ENCODE measurements at places on chromosomes 3 and 15.
A peak's percentile ranks its signal among the peaks of the same experiment; 100 is the strongest.

GRCh38 chr3:178186666-178187065, 349.6 kb upstream of the KCNMB2 start:
- no peak for DNase-seq

DNA sequence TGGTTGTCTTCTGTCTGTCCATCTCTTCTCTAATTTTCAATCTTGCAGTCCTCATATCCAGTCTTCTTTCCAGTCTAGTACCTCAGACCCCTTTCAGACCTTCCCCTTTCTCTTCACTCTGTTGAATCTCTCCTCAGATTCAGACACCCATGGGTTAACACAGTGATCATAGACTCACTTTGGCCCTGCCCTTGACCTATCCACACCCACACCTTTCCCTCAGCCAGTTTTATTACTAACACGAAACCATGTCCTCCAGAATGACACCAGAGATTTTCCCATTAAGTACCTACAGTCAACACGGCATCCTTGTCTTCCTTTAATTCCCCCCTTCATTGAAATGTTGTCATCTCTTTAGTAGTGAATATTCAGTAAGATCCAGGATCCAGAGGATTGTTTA, 74.5 kb upstream of the UBE2E2 start:
- no peak for DNase-seq

- no peak for DNase-seq
Measured at GRCh38 chr3:192801985-192802384, 74.6 kb upstream of the FGF12 start.

- DNase-seq = no peak
Measured at GRCh38 chr3:4343258-4343657, 40.1 kb downstream of the SETMAR start.

- no peak for DNase-seq
Measured at GRCh38 chr3:102106416-102107097, 257.2 kb downstream of the NFKBIZ start.

- DNase-seq = no peak
Measured at GRCh38 chr15:51266656-51267050, 71.7 kb downstream of the CYP19A1 start.

- DNase-seq = no peak
Measured at GRCh38 chr3:53131096-53131495, 861 bp upstream of the RFT1 start.

- no peak for DNase-seq
Measured at GRCh38 chr3:67846166-67846565, 191.8 kb upstream of the SUCLG2 start.

DNA sequence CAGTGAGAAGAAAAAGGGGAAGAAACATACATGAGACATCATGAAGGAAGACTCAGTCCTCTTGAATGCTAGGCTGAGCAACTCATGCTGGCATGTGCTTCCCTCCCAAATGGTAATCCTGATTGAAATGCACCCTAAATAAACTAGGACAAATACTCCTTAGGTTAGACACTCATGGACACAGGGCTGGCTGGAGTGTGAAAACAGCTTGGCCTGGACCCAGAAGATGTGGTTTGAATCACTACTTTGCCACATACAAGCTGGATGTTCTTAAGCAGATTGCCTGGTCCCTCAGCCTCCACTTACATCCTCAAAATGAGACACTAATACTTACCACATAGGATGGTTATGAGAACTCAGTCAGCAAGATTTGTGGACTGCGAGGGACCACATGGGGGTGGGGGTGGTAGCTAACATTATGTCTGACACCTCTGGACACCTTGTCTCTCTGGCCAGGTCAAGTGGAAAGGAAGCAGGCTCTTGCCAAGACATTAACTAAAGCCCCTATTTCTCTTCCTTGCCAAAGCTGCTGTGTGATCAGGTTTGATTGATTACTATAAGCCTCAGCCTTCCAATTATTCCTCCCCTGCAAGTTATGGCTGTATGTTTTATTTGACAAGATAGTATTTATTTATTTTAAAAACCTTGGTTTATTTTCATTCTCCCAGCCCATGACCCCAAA, 138.9 kb upstream of the SLC7A14 start:
- no peak for DNase-seq

- DNase-seq = no peak
Measured at GRCh38 chr15:72857331-72858063, 73.9 kb upstream of the ADPGK start.

DNA sequence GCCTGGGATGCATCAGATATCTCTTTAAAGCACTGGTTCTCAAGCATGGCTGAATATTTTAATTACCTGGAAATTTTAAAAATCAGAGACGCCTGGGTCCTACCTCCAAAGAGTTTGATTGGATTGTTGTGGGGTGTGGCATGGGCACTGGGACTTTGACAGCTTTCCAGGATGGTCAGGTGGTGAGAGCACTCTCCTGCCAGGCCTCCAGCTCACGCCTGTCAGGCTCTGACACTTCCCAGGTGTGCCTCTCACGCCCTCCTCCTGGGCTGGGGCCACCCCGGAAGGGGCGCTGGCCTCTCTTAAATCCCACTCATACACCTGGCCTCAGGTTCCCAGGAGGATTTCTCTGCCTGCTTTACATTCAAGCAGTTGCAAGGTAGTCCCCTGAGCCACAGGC, 48.5 kb downstream of the AMOTL2 start:
- DNase-seq = no peak

- DNase-seq = peak; percentile 22
Measured at GRCh38 chr3:39050029-39050428, 1.7 kb downstream of the SCN11A start.

DNA sequence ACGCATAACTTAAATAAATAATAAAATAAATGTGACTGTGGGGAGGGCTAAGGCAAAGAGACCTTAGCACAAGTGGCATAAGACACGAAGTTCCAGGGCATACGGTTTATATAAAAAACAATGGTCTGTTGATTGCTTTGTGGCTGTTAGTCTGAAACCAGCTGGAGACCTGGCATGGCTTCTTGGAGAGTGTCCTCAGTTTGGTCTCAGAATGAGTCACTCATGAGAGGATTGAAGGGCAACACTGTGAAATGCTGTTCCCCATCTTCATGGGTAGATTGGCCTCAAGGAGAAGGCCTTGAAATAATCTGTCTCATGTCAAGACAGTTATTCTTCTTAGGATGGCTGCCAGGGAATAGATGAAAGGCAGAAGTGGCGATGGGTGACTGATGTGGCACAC, 62.2 kb downstream of the SOX2 start:
- no peak for DNase-seq

GRCh38 chr15:70337277-70338186, 239.8 kb upstream of the TLE3 start:
- no peak for DNase-seq

GRCh38 chr15:25536801-25537611, 98.2 kb upstream of the UBE3A start:
- no peak for DNase-seq

- no peak for DNase-seq
Measured at GRCh38 chr3:172557515-172558220, 34.4 kb upstream of the TNFSF10 start.

DNA sequence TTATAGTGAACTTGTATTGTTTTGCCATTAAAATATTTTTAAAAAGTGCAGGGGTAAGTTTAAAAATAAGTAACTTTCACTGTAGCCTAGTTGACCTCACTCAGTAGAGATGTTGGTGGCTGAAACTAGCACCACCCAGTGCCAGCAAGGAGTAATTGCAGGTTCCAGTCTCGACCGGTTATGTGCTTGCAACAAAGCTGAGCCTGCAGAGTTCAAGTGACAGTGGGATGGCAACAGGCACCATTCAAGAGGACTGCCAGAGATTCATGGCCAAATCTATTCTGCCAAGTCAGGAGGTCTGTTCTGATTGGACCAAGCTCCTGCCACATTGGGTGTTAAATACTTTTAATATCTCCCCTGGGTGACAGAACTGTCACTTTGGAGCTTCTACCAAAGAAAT, 2.7 kb downstream of the ADAMTS7 start:
- DNase-seq = peak; percentile 67

DNA sequence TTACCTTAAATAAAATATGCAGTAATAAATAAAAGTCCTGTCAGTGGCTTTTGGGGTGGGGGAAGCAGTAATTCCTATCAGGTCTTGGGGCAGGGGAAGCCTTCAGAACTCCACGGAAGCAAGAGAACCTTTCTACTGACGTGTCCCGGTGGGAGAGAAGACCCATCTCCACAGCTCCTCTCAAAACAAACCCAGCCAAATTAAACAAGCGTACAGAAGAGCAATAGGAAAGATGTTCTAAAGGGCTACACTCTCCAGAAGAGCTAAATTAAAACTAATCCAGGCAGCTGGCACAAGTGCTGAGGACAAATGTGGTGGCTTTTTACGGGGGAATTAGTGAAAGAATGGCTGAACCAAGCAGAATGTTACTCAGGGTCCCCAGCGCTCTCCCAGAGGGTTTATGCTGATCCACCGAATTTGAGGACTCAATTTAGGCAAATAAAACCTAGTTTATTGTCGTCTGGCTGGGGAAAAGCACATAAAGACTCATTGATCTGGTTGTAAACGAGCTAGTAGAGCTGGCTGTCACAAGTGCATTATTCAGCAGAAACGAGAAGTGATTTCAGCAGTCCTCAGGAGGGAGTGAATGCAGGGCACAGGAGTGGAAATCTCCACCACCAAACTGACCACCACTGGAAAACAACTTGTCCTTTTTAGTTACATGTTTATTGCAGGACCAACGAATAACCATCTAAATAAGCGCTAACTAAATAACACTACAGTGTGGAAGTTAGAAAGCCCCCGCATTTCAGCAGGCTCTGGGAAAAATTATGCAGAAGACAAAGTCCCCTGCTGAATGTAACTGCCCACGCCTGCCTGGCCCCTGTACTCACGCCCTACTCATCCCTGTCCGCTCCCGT, 13.5 kb downstream of the BFSP2 start:
- peak; percentile 45 for DNase-seq

GRCh38 chr3:196418601-196419000, 13.6 kb downstream of the UBXN7 start:
- no peak for DNase-seq

DNA sequence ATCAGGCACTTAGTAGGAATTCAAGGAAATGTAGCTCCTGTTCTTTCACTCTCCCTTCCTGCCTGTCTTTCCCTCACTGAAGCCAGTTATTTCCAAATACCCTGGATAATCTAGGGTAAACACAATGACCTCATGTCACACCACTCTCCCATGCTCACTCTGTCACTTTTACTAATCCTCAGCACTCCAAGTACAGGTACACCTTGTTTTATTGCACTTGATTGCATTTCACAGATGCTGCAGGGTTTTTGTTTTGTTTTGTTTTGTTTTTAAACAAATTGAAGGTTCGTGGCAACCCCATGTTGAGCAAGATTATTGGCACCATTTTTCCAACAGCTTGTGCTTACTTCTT, 40.8 kb downstream of the PPM1L start:
- DNase-seq = no peak

GRCh38 chr3:72894976-72895552, 7.2 kb downstream of the GXYLT2 start:
- no peak for DNase-seq

DNA sequence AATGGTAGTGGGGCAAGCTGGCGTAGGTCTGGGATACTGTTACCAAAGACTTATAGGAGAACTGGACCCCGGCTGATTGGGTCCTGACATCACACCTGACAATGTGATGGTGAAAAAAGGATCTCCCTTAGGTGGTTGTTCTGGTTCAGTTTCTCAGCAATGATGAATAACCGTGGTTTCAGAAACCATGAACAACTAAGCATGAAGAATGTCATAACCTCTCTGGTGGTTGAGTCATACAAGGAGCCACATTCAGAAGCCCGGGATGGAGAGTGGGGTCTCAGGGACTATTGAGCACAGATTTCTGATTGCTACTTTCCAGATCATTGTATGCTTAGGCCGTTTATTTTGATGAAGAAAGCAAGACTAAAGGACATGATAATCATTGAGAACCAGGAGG, 17.4 kb downstream of the GPR160 start:
- peak; percentile 33 for DNase-seq

DNA sequence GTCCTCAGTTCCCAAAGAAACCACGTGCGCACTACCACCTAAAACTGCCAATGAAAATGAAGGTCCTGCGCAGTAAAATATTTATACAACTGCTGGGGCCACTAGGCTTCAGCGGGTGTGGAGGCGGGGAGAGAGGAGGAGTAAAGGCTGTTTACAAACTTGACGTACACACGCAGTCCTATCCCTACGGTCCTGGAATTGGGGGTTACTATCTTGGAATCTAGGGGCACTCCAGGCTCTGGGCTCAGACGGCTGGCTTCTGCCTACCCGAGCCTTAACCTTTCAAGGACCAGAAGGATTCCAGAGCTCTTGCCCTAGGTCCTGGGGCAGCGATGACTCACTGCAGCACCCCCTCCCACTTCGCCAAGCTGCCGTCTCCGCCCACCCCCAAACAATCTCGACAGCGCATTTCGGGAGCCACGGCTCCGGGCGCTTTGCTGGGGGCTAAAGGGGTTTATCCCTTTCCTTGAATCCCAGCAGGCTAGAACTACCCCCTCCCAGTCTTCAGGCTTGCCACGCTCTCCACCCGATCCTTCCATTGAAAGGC, 3.0 kb downstream of the ADAMTS9 start:
- DNase-seq = no peak

GRCh38 chr3:82462977-82463376, 701.5 kb upstream of the GBE1 start:
- peak; percentile 75 for DNase-seq

DNA sequence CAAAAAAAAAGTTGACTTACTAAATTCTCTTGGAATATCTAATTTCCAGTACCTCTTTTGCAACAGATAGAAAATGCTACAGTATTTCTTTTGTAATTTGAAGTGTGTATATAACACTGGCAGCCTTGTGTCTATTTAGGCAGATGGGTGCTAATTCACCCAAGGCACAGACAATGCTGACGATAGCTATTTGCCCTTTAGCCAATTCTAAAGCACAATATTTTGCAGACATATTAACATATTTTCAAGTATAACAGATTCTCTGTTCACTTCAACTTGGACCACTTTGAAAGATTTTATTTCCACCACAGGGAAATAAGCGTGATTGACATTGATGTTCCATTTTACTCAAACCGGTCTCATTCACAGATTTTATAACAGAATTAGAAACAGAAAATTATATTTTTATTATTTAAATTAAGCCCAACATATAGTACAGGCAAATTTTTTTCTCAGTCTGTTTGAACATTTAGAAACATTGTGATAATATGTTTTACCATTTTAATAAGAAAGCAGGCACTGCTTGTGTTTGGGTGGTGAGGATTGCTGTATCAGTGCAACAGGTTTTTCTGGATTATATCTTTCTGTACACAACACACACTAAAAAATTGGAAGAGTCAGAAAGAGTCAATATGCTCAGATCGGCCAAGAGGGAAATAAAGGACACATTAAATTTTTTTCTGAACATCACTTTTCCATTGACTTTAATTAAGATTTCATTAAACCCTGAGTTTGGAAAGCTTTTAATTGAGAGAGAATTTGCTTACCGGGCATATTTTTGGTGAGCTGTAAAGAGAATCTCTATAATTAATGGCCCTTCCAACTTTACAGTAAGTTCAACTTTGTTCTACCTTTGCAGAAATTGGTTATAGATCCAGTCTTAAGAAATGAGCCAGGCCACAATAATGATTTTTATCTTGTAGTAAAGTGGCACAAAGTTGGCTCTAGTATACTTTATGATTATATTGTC, 327.3 kb upstream of the NR2F2 start:
- no peak for DNase-seq
